ENCODE measurements at places on chromosomes 6 and 20.

DNA sequence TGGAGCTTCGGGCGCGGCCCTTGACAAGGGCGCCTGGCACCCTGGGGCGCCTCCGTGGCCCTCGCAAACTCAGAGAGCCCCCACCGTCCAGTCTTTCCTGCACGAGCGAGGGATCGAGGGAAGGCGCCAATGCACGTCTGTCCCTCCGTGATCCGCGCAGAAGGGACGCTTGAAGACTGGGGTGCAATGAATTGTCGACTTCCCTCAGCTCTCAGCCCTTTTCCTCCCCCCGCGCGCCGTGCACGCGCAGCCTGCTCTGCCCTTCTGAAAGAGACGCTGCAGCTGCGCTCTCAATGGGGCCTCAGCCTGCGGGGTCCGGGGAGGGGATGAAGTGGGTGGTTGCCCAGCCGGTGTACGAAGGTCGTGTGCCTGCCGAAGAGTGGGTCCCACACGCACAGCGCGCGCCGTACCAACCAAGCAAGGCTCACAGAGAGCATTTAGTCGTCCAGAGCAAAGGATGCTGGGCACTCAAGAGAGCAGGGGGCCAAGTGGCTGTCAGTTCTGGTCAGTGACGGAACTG lies 5.5 kb upstream of the SOX4 start:
- DNase-seq = no peak

DNA sequence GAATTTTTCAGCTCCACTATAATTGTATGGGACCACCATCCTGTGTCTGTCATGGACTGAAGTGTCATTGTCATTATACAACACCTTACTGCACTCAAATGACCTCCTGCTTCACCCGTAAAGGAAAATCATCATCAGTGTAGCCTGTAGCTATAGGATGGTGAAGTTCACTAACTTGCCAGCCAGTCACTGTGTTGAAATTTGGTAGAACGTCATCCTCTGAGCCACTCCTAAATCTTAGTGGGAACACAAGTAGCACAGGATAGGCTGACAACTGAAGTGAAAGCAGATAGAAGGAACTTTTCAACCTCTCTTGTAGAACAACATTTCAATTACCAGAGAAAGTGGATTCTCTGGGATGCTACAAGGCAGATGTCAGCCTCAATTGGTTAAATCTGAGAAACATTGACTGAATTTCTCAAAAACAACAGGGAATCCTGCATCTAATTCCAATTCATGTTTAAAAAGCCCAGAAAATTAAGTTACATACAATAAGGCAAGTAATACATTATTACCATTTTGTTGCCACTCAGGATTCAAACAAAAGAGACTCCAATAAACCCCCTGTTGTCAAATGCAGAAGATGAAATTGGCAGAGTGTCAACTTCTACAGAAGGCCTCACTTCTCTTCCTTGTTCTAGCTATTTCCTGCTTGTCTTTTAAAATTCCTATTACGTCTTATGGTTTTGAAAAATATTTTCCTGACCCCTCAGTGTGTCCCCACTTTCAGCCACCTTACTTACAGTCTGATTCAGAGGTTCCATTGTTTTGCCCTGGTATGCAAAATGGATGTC lies 647.9 kb upstream of the AGPAT4 start:
- no peak for DNase-seq

- no peak for DNase-seq
Measured at GRCh38 chr6:158910484-158911440, 89.2 kb downstream of the RSPH3 start.

DNA sequence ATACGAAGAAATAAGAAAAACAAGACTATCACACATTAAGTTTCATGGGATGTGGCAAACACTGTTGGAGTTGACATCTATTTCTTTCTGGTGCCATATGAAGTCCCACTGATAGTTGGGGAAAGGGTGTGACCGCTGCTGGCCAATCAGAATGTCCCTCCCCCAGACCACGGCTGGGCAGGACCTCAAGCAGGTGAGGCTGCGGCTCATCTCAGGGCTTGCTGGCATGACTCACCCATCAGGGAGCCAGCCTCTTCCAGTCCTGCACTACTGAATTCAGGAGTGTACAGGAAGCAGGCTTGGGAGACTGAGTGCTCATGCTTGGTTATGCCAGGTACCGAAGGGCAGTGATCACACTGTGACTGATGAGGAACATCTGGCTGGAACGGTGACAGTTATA lies 18.9 kb downstream of the PREP start:
- no peak for DNase-seq

GRCh38 chr20:62395311-62396242 lies 8.7 kb downstream of the RPS21 start:
- DNase-seq = no peak

DNA sequence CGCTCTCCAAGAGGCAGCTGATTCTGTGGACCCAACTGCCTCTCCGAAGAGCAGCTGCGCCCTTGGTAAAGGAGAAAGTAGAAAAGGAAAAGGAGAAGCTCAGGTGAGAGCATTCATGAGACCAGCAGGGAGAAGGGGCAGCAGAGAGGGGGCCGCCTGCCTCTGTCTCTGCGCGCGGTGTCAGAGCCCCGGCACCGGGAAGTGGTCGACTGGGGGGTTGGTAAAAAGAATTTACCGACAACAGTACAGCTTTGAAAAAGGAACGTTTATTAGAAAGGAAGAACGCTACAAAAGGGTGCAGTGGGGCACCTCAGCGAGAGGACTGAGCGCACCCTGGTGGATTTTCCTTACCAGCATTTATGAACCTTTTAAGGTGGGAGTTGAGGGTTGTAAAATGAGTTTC lies 61.9 kb downstream of the GPR6 start:
- DNase-seq = no peak

GRCh38 chr6:40802481-40802880 lies 215.3 kb upstream of the LRFN2 start:
- no peak for DNase-seq

DNA sequence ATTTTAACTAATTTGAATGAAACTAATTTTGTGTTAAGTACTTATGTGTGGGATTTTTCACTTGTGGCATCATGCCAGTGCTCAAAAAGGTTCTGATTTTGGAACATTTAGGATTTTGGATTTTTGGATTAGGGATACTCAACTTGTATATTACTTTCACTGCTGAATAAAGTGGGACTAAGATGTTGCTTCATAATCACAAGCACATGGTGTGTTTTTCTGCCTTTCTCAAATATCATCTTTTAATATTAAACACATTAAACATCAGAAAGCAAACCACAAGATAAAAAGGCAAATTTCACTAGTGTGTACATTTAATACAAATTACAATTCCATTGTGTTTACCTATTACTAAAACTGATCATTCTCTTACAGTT lies 89.8 kb downstream of the ARHGAP18 start:
- no peak for DNase-seq

DNA sequence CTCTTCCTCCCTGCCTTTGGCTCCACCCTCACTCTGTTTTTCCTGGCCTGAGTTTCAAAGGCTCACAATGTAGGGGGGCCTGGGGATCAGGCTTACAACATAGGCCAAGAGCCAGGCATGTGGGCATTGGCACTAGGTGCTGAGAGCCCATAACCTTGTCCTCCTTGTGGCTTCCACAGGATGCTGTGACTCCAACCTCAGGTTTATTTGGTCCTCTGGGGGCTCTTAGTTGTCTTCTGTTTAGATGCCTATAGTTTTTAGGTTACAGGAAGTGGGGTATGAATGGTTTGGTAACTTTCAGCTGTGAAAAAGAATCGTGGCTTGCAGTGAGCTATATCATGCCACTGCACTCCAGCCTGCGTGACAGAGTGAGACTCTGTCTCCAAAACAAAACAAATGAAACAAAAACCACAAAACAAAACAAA lies 25.6 kb downstream of the MMP24 start:
- no peak for DNase-seq

GRCh38 chr6:26367114-26367513 lies 2.1 kb downstream of the BTN3A2 start:
- no peak for DNase-seq

DNA sequence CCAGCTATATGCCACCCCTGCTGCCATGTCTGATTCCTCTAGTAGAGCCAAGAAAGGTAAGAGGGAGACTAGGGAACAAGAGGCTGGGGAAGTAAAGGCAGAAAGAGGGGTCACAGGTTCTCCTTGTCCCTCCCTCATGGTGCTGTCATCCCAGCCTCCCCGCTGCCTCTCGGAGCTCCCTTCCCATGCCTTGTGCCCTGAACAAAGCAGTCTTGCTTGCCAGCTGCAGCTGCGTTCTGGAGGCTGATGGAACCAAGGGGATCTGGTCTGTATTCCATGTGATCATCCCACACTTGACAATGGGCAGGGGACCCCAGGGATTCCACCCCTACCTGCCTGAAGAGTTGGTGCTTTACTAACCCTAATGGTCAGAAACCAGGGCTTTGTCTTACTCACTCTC lies 61.4 kb downstream of the DAAM2 start:
- DNase-seq = peak; percentile 33

- DNase-seq = no peak
Measured at GRCh38 chr6:21868226-21868625, 274.7 kb downstream of the SOX4 start.

- no peak for DNase-seq
Measured at GRCh38 chr6:43196337-43196736, 14.3 kb downstream of the CUL9 start.

GRCh38 chr20:35657271-35657670 lies 7.4 kb downstream of the CPNE1 start:
- DNase-seq = no peak

DNA sequence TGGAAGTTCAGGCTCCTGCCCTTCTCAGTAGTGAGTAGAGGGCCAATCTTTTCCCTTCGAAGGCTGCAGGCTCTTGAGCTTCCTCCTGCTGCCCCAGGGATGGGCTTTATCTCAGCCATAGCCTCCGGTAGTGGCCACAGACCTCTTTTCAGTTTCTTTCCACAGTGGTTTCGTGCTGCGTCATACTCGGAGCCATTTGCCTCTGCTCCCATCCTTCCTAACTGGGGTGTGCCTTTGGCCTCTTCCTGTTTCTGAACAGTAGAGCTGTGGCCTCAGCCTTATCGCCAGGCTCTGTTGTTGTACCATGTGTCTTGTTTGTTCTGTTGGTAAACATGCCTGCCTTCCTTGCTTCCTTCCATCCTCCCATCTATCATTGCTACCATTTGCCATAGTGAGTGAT lies 54.1 kb downstream of the TULP4 start:
- no peak for DNase-seq

DNA sequence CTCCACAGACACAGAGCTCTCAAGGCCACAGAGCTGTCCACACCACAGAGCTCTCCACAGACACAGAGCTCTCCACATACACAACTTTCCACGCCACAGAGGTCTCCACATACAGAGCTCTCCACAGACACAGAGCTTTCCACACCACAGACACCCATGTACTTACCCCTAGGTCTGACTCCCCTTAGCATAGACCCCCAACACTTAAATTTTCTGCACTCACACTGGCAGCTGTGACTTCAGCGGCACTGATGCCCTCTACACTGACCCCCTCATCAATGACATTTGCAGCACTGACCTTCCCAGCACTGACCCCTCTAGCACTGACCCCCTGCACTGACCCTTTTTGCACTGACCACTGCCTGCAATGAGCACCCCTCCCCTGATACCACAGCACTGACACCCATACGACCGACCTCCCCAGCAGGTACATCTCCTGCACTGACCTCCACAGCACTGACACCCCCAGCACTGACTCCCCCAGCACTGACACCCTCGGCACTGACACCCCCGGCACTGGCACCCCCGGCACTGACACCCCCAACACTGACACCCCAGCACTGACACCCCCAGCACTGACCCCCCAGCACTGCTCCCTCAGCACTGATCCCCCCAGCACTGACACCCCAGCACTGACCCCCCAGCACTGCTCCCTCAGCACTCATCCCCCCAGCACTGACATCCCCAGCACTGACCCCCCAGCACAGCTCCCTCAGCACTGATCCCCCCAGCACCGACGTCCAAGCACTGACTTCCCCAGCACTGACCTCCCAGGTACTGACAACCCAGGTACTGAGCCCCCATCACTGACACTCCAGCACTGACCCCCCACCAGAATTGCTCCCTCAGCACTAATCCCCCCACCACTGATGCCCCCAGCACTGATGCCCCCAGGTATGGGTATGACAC lies 56.5 kb downstream of the ERMARD start:
- no peak for DNase-seq

- no peak for DNase-seq
Measured at GRCh38 chr6:80214436-80215022, 108.1 kb downstream of the BCKDHB start.

DNA sequence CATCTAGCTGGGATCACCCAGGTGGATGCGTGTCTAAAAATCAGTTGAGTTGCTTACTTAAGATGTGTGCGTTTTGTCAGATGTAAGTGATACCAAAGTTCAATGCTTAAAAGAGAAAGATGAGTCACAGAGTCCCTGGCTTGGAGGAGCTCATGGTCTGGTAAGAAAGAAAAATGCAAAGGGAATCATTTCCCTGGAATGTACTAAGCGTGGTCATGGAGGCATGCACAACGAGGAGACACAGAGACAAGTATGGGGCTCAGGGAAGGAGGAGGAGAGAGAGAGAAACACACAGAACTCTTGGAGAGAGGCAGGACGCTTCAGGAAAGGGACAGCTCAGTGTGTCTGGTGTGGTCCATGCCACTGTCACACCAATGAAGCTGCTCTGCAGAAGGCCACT lies 186.9 kb upstream of the GMDS start:
- DNase-seq = no peak

DNA sequence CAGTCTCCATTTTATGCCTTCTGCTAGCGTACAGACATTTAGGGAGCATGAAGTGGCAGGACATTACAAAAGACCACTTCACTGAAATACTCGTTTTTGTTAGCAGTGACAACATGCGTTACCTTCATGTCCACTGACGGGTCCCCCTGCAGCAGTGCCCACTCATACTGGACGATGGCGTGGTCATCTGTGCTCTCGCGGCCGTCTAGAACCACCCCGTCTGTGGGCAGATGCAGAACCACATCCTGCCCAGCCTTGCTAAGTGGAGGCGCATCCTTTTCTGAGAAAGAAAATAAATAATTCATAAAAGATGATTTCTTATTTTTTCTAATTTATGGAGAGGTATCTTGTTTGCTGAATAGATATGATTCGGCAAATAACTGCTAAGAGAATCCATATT lies 11.3 kb downstream of the LRP11 start:
- DNase-seq = no peak

GRCh38 chr6:33126101-33126714 lies 50.4 kb downstream of the HLA-DPB1 start:
- peak; percentile 31 for DNase-seq

DNA sequence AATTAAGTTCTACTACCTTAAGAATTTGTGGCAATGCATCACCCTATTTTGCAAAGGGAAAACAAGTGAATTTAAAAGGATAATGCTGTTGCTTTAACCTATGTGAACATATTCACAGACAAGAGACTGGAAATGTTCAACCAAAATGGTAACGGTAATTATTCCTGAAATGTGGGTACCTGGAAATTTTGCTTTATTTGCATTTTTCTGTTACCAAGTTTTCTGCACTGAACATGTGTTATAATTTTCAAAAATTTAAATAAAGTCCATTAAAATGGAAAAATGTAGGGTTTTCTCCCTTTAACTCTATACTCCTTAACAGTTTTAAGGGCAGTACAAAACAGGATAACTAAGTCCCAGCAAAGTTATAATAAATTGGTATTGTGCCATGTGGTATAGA lies 66.4 kb downstream of the EPB41L2 start:
- no peak for DNase-seq

Measured in hypothalamus (tissue), 51 donors.